ENCODE measurements at places on chromosomes 5 and 9.
A peak's percentile ranks its signal among the peaks of the same experiment; 100 is the strongest.

- no peak for DNase-seq
Measured at GRCh38 chr9:17130291-17130690, 4.5 kb upstream of the CNTLN start.

- peak; percentile 4 for DNase-seq
Measured at GRCh38 chr9:137138722-137139467, at the start of gene GRIN1. TSS of gene GRIN1 (plus strand) at chr9:137139154. CDS start at chr9:137139487, 333 bp downstream.

- DNase-seq, result no peak
Measured at GRCh38 chr5:612498-613424, 621 bp downstream of the CEP72 start.

- no peak for DNase-seq
Measured at GRCh38 chr5:159061834-159062474, 37.8 kb downstream of the EBF1 start.

- no peak for DNase-seq
Measured at GRCh38 chr5:140556438-140556837, 835 bp downstream of the SRA1 start.

GRCh38 chr5:61897251-61897650 lies 408.8 kb upstream of the KIF2A start:
- no peak for DNase-seq

- no peak for DNase-seq
Measured at GRCh38 chr5:158384535-158385481, 525.9 kb upstream of the CLINT1 start.

GRCh38 chr9:135978642-135979546 lies 17.7 kb upstream of the UBAC1 start:
- DNase-seq, result no peak

DNA sequence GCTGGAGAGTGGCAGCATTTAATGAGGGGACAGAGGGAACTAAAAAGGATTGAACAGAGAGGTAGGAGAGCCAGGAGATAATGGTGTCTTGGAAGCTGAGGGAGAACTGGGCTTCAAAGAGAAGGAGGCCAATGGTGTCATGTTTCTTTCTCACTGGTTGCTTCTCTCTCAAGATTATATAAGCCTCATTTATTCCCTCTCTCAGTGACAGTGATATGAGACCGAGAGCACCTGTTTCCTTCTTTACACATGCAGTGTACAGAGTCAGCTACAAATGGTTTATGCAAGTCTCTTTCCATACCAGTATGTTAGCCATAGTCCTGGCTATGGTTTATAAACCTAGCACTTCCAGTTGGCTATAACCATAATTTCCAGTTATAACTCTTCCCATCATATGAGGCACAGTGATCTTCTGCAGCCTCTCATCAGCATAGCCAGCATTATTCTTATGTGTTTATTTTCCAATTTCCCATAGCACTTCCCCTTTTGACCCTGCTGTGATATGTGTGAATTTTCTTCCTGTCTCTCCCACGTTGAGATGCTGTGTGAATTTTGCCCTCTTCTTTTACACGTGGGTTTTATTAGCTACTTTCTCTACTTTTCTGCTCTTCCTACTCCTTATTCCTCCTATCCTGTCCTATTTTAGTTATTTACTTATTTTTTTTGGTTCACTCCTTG lies 71.2 kb downstream of the UNC13B start:
- no peak for DNase-seq

DNA sequence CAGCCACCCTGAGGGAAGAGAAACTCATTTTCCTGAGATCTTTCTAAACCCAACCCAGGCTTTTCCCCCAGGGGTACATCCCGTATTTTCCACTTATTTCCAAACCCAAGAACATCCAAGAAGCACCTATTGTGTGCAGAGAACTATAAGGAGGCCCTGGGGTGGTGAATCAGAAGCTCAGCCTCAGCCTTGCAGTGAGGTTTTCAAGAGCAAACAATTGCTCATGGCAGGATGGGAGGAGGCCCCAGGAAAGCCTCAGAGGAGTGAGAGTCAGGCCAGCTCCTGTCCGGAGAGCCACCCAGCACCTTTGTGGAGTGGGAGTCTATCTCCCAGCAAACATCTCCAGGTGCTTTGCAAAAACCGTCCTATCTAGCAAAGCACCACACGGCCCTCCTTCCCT lies 19.2 kb downstream of the NIPAL4 start:
- no peak for DNase-seq

- no peak for DNase-seq
Measured at GRCh38 chr5:107372723-107373450, 297.9 kb downstream of the EFNA5 start.

GRCh38 chr9:91900055-91900796 lies 49.8 kb downstream of the ROR2 start:
- DNase-seq, result no peak

All from cerebellar nuclear complex (tissue), 1 donor.